ENCODE measurements at places on chromosomes 2 and 18. TPM values are rescaled to one million over a fixed set of nuclear protein-coding genes. Genes with fewer than 3 reads are reported as not detected.

Gene IL1B
- total RNA-seq, result 3.9 TPM

Gene TBR1
- not detected for total RNA-seq

Gene GALNT1
- 51.4 TPM for total RNA-seq

Gene GCG
- not detected for total RNA-seq

Gene NPHP1
- 4.7 TPM for total RNA-seq

Gene CDH19
- 27.3 TPM for total RNA-seq

Gene ZNF385B
- total RNA-seq, result 1.6 TPM

Gene LBX2
- total RNA-seq, result not detected

Gene HAAO
- total RNA-seq, result 10.6 TPM

Gene ANKRD30B
- total RNA-seq, result 0.27 TPM

Gene TWIST2
- total RNA-seq, result 0.56 TPM

Gene EVX2
- not detected for total RNA-seq

Gene SLC9A2
- total RNA-seq, result not detected

Gene THUMPD2
- 5.3 TPM for total RNA-seq

Gene ZFP36L2
- total RNA-seq, result 67.8 TPM

Gene PLGLB1
- 1.5 TPM for total RNA-seq

Gene DPP4
- 16.1 TPM for total RNA-seq

Gene C2orf92
- total RNA-seq, result 2.3 TPM

Gene HDAC4
- 27.5 TPM for total RNA-seq

Gene WNT10A
- total RNA-seq, result 0.16 TPM

GRCh38 chr2:138060301-138060635 lies 96.0 kb downstream of the HNMT start:
- peak; percentile 59 for DNase-seq

DNA sequence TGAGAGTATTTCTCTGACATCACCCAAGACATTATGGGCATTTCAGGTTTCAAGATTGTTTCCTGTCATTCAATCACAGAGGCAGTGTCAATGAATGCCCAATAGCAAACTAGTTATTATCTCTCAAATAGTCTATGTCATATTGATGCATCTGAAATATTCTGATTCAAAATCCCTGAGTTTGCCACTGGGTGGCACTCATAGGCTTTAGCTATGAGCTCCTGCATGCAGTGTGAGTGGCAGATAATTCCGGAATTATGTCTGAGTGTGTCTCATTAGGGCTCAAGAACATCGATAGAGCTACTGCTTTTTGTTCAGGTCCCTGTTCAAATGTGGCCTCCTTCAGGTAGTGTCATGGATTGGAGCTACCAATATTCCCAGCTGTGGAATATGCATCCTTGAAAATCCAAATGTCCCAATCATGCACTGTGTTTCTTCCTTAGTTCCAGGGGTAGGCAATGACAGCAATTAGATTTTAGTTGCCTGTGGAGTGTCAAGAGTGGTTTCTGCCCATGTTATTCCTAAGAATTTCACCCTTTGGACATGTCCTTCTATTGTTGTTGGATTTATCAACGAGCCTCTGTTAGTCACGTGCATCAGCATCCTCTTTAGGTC lies 7.8 kb upstream of the OR6B3 start:
- DNase-seq, result no peak

DNA sequence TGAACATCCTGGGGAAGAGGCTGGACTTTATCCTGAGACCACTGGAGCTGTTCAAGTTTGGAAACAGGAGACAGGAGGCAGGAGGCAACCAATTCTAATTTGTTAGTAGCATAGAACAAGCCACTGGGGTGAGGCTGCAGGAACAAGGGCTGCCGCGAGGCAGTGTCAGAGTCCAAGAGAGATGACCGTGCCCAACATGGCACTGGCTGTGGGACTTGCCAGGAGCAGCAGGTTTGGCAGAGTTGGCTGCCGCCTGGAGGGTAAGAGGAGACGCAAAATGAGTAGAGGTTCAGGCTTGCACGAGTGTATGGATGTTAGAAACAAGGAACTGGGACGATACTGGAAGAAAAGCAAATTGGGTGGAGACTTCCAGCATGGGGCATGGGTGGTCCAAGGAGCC lies 168.5 kb downstream of the TPGS2 start:
- DNase-seq, result no peak

DNA sequence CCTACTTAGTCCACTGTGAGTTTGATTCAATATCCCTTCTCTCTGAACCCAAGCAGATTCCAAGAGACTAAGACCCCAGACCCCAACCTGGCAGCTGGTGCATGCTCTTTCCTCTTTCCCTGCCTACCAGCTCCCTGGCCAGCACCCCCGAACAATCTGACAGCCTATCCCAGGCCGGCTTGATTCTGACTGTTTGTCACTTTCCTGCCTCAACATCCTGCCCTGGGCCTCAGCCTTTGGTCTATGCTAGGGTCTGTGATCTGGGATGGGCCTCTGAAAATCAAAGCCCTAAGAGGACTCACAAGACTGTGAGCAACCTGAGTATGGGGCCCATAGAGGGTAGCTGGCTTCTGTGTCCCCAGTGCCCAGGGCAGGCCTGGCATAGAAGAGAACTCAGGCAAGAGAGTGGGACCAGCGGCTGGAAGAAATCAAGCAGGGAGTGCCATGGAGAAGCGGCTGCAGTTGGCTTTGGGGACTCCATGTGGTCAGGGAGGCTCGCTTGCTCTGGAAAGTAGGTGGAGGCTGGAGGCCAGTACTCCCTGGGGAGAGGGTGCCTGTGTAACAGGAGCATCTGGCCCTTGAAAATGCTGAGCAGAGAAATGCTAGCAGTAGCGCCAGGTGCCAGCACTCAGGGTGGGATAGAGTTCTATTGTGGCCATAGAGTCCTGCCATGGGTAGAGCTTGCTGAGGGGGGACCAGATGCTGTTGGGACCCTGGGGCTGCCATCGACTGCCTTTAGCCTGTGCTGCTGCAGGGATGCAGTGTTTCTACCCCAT lies 343.9 kb downstream of the DYSF start:
- no peak for DNase-seq

DNA sequence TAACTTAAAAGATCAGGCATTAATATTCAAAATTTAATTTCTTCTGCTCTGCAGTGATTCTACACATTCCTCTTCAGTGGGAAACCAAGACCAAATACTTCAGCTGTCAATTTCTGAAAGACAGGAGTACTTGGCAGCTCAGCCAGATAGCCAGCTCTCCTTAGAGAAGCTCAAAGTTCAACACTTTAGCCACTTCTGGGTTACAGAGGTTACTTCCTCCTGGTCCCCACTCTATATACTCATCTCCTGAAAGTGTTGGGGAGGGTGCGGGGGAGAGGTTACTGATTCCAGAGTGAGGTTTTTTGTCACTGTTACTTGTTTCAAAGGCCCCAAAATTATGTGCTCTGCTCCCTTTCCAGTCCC lies 4.1 kb downstream of the CYTIP start:
- DNase-seq, result no peak

GRCh38 chr2:31089645-31090044 lies 48.6 kb downstream of the GALNT14 start:
- DNase-seq, result no peak

- no peak for DNase-seq
Measured at GRCh38 chr18:2337552-2338141, 233.7 kb downstream of the METTL4 start.

DNA sequence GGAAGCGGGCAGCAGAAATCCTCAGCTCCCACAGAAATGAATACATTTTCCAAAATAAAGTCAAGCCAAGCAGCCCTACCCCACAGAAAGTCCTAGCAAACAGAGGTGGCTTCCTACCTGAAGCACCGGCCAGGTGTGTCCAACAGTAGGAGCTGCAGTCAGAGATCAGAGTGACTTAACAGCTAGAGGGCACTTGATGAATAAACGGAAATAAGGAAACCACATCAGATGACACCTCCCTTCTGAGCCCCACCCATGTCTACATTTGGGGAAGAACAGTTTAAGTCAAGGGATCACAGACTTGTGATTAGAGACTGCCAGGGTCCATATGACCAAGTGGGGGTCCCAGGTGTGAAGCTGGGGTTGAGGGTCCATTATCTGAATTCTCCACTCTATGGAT lies at the start of gene CXCR1:
CXCR1 (minus strand) TSS at position 172 of the 400 bp plus-strand sequence. CDS start 1,751 bp downstream, outside the sequence.
- no peak for DNase-seq

DNA sequence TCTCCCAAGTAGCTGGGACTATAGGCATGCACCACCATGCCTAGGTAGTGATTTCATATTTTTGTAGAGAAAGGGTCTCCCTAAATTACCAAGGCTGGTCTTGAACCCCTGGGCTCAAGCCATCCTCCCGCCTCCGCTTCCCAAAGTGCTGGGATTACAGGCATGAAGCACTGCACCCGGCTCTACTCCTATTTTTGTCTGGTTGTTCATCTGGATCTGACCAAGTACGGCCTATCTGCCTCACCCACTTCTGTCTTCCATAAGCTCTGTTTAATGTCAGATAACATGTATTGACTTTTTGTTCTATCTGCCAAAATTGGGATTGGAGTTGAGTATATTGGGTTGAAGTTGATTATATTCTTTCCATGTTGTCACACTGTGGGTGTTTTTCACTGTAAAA lies 198.4 kb downstream of the AFF3 start:
- no peak for DNase-seq

DNA sequence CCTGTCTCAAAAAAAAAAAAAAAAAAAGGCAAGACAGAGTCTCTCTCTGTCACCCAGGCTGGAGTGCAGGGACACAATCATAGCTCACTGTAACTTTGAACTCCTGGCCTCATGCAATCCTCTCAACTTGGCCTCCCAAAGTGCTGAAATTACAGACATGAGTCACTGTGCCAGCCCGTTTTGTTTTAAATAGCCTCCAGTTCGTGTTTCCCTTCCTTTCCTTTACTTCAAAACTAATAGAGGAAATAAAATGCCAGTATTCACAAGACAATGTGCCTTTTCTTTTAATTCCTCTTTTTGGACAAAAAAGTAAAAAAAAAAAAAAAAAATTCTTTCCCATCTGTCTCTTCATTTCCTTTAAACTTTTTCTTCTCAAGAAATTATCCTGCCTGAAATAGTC lies 54.5 kb upstream of the ACMSD start:
- DNase-seq, result no peak

DNA sequence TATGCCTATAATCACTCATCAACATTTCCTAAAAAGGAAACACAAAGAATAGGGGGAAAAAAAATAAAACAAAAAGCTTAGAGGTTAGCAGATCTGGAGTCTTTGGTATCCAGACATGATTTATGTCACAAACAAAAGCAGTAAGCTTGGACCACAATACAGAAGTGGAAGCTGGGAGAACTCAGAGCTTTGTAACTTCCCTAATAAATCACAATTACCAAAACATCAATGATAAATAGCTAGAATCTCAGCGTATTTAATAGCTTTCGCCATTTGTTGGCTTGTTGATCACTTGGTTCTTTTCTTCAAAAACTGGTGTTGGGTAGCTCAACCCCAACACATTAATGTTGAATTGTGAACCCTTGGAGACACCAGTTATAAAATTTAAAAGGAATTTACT lies 392.5 kb downstream of the IRS1 start:
- no peak for DNase-seq

DNA sequence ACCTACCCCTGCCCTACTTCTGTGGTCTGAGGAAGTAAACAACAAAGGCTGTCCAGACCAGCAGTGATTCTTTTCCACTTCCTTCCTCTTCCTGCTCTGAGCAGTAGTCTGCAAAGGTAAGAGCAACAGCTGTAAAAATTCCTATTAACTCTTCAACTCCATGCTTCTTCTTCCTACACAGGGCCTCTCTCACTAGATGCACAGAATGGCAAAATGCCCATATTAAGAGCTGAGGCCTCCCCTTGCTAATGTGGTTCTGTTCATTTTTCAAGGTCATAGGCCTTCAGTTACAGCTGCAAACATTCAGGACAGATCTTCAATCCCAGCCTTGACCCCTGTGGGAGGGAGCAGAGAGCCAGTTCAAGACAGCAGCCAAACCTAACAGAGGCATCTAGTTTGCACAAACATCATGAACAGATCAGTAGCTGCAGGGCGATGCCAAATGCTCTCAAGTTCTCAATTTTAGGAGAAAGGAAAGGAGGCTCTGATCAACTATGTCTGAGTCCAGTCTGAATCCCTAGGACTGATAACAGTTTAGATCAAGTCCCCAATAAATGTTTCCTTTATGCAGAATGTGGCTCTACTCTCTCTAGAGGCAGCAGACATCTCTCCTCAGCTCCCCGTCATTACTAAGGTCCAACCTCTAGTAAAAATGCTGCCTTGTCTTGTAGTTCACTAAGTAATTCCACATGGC lies 20.9 kb downstream of the SLC40A1 start:
- DNase-seq, result peak; percentile 31

- DNase-seq, result no peak
Measured at GRCh38 chr2:118372886-118373830, 284.9 kb downstream of the INSIG2 start.

DNA sequence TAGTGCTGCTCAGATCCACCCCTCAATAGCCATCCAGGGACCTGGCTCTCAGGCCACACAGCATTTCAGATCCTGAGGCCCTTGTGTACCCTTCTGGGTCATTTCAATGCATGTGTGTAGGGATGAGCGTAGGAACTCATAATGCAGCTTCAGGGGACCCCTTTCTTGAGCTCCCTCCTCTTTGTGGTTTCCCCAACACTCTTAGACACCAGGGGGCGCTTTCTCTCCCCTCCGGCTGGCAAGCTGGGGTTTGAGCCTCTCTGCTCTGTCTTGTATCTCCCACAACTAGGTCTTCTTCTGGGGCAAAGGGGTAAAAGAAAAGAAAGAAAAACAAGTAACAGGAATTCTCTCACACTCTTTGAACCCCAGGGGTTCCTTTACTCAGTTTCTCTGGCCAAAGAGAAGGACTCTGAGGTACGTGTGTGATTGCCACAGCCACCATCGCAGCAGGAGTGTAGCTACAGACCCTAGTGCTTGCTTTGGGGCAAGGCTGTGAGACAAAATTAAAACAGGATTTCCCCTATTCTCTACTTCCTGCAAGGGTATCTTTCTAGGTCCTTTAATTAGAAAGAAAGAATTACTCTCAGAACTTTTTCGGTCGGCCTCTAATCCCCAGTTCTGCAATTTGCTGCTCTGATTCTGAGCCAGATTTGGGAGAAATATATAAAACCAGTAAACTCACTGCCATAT lies 38.0 kb downstream of the CABYR start:
- no peak for DNase-seq

GRCh38 chr18:46916551-46917107 lies 678 bp downstream of the PIAS2 start:
- no peak for DNase-seq

- no peak for DNase-seq
Measured at GRCh38 chr2:174970092-174970491, 35.1 kb downstream of the CHN1 start.

DNA sequence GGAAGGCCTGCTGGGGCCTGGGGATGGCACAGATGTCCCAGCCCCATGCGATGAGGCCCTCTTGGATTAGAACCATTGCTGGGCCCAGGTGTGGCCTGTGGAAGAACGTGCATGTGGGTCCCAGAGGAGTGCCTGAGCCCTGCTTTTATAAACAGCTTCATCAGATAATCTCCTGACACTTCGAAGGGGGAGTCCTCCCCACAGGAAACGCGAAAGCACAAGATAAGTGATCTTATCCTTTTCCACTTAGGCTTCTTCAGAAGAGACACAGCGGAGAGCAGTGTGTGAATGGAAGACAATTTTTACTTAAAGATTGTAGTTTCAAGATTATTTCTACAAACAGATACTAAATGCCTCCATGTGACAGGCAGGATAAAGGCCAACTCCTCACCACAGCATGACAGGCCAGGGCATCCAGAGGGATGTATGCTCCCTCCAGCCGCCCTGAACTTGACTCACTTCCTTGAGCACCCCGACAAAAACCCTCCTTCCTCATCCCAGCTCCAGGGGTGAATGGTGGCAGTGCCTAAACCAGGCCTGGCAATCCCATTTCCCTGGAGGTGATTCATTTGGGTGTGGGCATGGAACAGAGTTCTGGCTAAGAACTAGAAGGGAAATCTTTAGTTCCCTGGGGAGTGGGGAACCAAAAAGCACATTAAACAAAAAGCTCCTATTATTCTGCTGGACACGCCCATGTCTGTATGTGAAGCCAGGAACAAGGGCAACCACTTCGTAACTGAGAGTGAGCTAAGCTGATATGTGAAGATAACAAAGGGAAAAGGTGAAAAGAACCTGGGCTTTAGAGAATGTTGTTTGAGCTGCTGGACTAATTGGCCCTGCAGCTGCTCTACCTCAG lies 56.2 kb upstream of the TMEM163 start:
- peak; percentile 36 for DNase-seq
